ENCODE measurements at places on chromosomes 2 and 18. TPM values are rescaled to one million over a fixed set of nuclear protein-coding genes. Genes with fewer than 3 reads are reported as not detected.
A peak's percentile ranks its signal among the peaks of the same experiment; 100 is the strongest.

GRCh38 chr2:71690876-71691475 is 237.6 kb downstream of the DYSF start:
- no peak for DNase-seq

GRCh38 chr2:181367411-181367810 is 89.8 kb upstream of the ITGA4 start:
- no peak for DNase-seq

Gene CCDC74B
- 0.38 TPM for total RNA-seq

- no peak for DNase-seq
These were observed 16.6 kb upstream of the NABP1 start for GRCh38 chr2:191661097-191661924.

DNA sequence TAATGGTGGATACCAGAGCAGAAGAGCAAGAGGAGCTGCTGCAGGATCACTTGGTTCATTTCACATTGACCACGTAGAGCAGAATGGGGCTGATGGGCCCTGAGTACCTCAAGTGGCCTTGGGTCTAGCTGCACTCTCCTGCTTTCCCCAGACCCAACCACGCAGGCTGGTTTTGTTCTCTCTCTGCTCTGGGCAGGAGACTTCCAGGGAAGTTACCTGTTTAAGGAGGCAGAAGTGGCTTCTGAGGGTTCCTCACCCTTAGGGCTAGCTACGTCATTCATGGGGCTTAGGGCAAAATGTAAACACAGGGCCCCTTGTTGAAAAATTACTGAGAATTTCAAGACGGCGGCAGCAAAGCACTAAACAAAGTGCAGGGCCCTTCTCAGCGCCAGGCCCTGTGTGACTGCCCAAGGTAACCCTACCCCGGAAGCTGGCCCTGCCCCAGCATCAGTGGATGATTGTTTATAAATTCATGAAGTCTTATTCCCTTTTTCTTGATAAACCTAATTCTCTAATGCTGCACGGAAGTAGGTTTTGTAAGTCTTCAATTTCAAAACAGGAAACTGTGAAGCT is 75.9 kb downstream of the TMEM182 start:
- DNase-seq, result no peak

DNA sequence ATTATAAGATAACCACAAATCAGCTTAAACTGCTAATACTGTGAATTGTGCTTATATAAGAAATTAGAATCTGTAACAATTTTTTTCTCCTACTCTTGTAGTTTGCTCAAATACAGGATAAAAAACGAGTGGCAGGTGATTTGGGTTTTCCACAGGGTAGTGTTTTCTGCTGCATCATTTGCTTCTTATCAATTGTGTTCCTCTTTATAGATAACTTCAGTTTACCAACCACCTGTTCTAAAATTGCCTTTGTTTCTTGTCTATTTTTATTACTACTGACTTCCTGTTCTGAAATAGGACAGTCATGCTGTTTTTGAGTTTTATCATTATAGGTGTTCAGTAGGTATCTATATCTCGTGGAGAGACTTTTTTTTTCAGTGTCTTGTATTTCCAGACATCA is 56.9 kb downstream of the MFSD6 start:
- no peak for DNase-seq

Gene MCEE
- 6.1 TPM for total RNA-seq

- DNase-seq, result no peak
These were observed 177.0 kb upstream of the RBMS1 start for GRCh38 chr2:160670618-160671017.

DNA sequence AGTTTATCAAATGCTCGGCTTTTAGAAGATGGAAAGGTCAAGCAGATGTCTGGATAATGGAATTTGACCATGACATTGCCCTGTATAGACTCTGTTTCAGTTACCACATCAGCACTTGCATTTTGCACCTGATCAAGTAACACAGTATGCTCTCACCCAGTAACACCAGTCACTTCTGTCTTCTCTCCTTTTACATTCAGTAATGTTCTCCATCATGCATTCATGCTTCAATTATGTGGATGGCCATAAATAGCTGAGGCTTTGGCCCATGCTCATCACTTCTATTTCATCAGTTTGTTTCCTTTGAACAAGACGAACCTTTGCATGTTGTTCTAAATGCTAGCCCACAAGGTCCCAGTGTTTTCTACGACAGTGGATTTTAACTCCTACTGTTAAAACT is 322.9 kb upstream of the ACVR2A start:
- no peak for DNase-seq

Gene SLC40A1
- total RNA-seq, result 1.0 TPM

Gene RAPGEF4
- total RNA-seq, result 0.26 TPM

GRCh38 chr2:233247744-233248143 is 3.7 kb upstream of the ATG16L1 start:
- DNase-seq, result peak; percentile 100

GRCh38 chr2:52539026-52539970 is 1228.3 kb upstream of the CHAC2 start:
- DNase-seq, result peak; percentile 56

DNA sequence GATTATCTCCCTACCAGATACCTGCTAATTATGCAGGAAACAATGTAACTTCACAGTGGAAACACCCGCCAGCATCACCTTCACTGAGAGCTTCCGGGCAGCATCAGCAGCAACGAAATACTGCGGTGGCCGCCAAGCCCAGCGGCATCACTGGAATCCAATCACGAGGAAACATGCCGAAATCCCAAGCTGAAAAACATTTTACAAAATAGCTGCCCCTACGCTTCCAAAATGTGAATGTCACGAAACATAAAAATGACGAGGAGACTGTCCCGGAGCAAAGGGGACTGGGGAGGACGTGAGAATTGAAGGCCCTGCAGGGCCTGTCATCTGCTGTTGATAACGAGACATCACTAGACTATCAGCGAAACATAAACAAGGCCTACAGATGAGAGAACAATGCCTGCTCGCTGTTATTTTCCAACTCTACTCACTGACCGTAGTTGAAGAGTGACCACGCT is 82.6 kb downstream of the HDAC4 start:
- no peak for DNase-seq

GRCh38 chr18:34709104-34709503 is 994 bp upstream of the DTNA start:
- peak; percentile 94 for DNase-seq

Gene RGPD4
- total RNA-seq, result not detected

DNA sequence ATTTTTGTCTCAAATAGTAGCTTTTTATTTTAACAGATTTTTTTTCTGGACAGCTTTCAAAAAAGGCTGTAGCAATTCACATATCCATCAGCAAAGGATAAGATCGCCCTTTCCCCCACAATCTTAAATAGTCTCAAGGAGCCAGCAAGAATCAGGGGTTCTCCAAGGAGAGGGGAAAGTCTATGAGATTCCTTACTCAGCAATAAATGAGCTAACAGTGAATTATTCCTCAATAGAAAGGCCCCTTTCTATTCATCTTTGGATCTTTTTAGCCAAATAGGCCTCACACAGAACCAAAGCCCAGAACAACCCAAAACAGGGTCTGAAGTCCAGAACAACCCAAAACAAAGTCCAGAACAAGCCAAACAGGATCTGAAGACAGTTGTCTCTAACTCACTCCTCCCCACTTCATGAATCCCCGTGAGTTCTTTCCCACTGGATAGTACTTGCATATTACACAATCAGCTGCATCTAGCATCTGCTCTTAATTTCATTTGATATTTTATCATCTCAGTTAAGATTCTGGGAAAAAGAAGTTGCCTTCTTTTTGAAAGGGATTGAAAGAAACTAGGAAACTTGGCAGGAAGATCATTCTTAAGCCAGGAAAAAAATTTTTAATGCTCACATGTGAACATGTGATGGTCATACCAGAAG is 3.4 kb upstream of the DHRS9 start:
- no peak for DNase-seq

Gene AP1S3
- 59.5 TPM for total RNA-seq

DNA sequence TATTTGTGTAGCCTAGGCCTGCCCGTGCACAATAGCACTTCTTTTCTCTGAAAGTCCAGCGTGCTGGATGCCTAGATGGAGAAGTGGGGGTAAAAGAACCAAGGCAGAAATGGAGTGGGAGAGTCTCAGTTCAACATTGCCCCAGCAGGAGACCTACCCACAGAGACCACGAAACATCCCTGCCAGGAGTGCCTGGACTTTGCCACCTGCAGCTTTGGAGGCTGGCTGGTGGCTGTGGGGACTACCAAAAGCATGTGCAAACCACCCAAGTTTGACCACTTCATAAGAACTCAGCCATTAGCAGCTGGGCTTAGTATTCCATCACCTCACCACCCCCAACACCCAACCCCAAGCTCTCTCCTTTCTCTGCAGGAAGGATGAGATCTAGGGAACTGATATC is 416.9 kb upstream of the ID2 start:
- DNase-seq, result no peak

- no peak for DNase-seq
These were observed 5.4 kb downstream of the RAB11FIP5 start for GRCh38 chr2:73107211-73107926.

Gene MYCN
- not detected for total RNA-seq

GRCh38 chr18:3625742-3626091 is 175.7 kb downstream of the TGIF1 start:
- peak; percentile 12 for DNase-seq

DNA sequence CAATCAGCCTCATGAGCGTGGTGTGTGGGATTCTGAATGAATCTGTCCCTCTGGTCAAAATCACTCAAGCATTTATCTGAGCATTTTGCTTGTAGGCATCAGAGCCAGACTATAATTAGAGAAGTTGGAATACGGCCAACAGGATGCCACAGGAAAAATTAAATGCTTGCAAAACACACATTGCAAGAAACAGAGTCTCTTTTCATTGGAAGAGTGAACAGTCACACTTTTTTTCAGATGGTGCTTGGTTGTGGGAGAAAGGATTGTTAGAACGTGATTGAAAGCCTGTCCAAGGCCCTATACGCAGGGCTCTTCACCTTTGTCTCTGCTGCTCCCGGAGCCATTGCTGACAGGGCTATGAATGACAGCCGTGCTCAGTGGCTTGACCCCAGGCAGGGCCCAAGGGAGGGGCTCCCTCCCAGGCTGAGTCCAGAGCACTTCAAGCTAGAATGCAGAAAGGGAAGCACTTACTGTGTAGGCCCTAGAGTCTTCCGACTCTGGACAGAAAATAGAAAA is 59.8 kb downstream of the SNTG2 start:
- DNase-seq, result no peak

DNA sequence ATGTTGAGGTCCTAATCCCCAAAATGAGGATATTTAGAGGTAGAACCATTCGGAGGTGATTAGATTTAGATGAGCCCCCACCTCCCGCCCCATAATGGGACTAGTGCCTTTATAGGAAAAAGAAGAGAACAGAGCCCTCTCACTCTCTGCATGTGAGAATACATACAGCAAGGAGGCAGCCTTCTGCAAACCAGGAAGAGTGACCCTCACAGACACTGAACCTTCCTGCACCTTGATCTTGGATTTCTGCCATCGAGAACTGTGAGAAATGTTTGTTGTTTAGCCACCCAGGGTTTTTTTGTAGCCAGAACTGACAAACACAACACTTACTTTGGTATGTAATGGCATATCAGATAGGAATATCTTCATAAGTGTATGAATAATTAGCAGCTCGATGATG is 83.7 kb downstream of the XIRP2 start:
- no peak for DNase-seq

Gene HK2
- total RNA-seq, result 175 TPM

GRCh38 chr2:216139884-216140283 is 30.7 kb downstream of the XRCC5 start:
- DNase-seq, result peak; percentile 41

- DNase-seq, result no peak
These were observed 27.3 kb downstream of the GPC1 start for GRCh38 chr2:240462707-240463273.

GRCh38 chr2:11742317-11742701 is 4.1 kb upstream of the LPIN1 start:
- no peak for DNase-seq

Measured in bronchial epithelial cell (primary cell).